ENCODE measurements at places on chromosomes 12 and 14.
A peak's percentile ranks its signal among the peaks of the same experiment; 100 is the strongest.

DNA sequence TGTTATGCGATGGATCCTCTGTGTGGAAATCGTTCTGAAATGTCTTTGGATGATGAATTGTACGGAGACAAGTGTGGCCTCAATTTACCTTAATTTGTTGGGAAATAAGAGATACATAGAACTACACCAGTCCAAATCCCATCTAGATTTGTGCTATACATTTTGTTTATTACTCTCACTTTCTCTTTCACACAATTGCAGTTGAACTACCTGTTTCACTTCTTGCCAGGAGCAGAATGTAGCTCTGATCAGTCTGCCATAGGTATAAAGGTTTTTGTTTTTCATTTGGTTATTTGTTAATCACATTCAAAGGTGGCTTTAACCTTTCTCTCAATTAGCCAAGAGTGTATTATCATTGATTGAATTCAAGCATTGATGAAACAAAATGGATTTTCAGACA, 268.2 kb downstream of the SNAPC1 start:
- no peak for DNase-seq

DNA sequence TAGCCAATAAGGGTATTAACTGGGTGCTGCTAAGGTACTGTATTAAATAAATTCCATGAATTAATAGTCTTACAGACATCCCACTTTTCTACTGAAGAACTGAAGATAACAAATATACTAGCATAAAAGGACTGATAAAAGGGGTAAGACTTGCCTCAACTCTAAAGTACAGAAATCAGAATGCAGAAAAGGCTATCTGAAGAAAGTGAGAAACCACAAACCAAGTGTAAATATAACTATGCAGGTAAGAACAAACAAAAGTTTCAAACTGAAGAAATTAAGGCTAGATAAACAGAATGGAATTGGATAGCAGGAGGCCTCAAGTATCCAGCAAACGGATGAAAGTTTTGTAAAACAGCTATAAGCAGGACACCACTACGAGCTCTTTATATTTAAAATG, 29.5 kb downstream of the YAF2 start:
- no peak for DNase-seq

GRCh38 chr12:6638305-6638704, 2.5 kb upstream of the LPAR5 start:
- DNase-seq, result no peak

GRCh38 chr14:105865904-105866840, 339.8 kb downstream of the TMEM121 start:
- no peak for DNase-seq

GRCh38 chr14:84806622-84807021, 723.3 kb upstream of the FLRT2 start:
- no peak for DNase-seq

GRCh38 chr12:123972457-123973401, at the start of the genes CCDC92 and ZNF664:
Gene CCDC92, minus strand, starts transcription at chr12:123972831. Its CDS starts 28,526 bp downstream, at chr12:123944305.
Gene ZNF664, plus strand, starts transcription at chr12:123973215. Its CDS starts 38,930 bp downstream, at chr12:124012145.
- peak; percentile 97 for DNase-seq

GRCh38 chr12:87849074-87849473, 180.1 kb downstream of the C12orf50 start:
- no peak for DNase-seq

DNA sequence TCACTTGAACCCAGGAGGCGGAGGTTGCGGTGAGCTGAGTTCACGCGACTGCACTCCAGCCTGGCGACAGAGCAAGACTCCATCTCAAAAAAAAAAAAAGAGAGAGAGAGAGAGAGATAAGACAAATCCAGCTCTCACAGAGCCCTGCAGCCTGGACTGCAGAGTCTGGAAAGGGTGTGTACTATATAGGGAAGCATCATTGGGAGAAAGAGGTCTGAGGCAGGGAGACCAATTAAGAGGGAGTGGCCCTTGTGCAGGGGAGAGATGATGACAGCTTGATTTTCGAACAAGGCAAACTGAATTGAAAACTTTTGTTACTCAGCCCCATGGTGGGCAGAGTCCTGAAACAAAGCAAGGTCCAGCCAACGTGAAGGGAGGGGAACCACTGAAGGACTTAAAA, 116.2 kb downstream of the CCDC60 start:
- DNase-seq, result no peak

DNA sequence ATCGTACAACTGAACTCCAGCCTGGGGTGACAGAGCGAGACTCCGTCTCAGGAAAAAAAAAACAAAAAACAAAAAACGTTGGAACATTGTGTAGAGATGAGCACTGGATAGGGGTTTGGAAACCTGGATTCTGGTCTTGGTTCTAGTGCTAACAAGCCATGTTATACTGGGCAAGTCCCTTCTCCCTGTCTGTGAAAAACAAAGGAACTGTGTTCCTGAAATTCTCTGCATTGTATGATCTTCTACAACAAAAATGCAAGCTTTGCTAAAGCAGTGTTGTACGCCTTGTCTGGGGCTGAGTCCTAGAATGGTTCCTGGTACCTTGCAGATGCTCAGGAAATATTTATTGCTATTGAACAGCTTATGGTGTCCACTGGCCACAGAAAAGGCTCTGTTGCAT, 13.4 kb downstream of the GPRC5D start:
- no peak for DNase-seq

DNA sequence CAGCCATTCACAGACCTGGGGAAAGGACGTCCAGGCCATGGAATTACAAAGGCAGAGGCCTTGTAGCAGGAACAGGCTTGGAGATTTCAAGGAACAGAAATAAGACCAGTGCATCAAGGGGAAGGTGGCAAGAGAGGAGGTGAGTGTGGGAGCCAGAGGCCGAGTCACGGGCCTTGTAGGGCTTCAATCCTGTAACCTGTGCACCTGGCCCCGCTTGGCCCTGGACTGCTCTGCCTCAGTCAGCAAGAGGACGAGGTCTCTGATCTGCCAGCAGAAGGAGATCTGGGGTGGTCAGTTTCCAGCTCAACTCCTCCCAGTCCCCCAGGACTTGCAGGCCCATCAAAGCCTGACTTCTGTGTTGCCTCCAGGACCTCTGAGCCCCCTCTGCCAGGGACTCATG, 200.8 kb downstream of the VRK1 start:
- no peak for DNase-seq

DNA sequence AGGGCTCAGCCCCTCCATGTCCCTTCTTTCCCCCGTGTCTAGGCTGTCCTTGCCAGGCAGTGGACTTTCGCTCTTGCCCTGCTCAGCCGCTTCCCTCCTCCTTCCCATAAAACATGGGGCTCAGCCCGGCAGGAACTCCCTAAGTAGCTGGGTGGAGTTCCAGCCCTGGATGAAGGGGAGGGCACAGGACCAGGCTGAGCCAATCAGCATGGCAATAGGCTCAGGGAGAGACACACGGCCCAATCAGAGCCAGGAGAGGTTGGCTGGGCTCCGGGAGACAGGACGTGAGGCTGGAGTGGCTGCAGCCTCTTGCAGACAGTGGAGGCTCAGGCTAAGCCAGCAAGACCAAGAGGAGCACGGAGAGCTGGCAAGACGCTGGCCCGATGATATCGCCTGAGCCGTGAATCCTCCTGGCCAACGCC, 54.3 kb downstream of the GALNT9 start:
- no peak for DNase-seq
